ENCODE measurements at places on chromosomes 13 and 19. TPM values are rescaled to one million over a fixed set of nuclear protein-coding genes. Genes with fewer than 3 reads are reported as not detected.

DNA sequence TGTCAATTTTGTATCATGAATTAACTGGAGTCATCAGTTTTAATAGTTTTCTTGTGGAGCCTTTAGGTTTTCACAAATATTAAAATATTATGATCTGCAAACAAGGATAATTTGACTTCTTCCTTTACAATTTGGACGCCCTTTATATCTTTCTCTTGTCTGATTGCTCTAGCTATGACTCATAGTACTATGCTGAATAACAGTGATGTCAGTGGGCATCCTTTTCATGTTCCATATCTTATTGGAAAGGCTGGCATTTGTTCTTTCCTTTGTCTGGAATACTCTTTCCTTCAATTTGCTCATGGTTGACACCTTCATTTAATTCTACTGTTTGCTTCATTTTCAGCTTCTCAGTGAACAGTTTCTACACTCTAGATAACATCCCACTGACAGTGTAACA, 1129.3 kb downstream of the SLITRK5 start:
- no peaks in the 10 kb centered on the region for H3K4me1 ChIP-seq
- H3K27ac ChIP-seq, result no peak overlapping the region
- H3K36me3 ChIP-seq, result no peaks in the 10 kb centered on the region
- DNase-seq, result no peak
- no peak overlapping the region for H3K4me3 ChIP-seq

Gene IZUMO2
- not detected for polyA plus RNA-seq

DNA sequence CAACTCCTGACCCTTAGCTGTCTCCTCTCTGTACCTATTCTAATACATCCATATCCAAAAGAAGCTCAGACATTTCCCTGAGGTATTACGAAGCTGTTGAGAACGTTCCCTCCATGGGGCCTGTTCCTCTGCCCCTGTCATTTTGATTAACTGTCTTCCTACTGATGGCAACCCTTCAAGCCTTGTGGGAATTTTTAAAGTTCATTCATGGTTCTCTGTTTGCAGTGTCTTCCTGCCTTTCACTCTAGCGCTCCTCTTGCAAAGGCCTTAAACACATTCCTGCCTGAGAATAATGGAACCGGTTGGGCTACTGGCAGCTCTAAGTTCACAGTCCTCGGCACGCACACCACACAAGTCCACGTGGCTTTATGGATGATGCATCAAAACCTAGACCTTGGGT, 66.1 kb downstream of the LHFPL6 start:
- no peak overlapping the region for H3K27ac ChIP-seq
- no peak for DNase-seq
- no peaks in the 10 kb centered on the region for H3K36me3 ChIP-seq
- no peaks in the 10 kb centered on the region for H3K27me3 ChIP-seq
- H3K4me1 ChIP-seq, result no peaks in the 10 kb centered on the region

DNA sequence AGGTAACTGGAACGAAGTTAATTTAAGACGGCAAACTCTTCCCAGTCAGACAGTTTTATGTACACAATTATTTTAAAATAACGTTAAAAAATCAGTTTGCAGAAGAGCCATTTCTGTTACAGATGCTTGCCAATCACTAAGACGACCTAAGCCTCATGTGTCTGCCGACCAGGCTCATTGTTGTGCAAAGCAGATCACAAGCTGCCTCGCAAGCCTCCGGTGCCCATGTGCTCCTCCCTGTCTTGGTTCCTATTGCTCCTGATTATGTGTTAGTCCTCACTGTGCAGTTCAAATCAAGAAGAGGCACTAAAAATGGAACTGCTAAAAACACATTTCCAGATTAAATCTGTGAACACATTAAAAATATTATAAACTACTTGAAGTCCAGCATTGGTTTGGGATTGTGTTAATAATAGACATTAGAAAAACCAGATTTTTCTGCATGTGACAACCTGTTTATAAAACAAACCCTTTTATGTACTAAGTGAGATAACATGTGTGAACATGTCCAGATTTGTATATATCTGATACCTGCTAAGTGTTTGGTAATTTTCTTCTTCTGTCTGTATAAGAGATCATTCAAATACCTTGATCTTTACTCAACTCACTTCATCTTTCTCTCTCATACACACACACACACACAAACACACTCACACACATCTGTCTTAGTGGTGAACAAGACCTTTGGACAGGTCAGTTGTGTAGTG, 81.9 kb upstream of the SLC15A1 start:
- H3K36me3 ChIP-seq, result peaks cover 12% of the 10 kb centered on the region
- no peak overlapping the region for H3K27ac ChIP-seq
- DNase-seq, result no peak
- H3K4me1 ChIP-seq, result no peaks in the 10 kb centered on the region
- H3K4me3 ChIP-seq, result no peak overlapping the region
